PC-3 (cell line): ENCODE measurements at places on chromosomes 7 and 10.

DNA sequence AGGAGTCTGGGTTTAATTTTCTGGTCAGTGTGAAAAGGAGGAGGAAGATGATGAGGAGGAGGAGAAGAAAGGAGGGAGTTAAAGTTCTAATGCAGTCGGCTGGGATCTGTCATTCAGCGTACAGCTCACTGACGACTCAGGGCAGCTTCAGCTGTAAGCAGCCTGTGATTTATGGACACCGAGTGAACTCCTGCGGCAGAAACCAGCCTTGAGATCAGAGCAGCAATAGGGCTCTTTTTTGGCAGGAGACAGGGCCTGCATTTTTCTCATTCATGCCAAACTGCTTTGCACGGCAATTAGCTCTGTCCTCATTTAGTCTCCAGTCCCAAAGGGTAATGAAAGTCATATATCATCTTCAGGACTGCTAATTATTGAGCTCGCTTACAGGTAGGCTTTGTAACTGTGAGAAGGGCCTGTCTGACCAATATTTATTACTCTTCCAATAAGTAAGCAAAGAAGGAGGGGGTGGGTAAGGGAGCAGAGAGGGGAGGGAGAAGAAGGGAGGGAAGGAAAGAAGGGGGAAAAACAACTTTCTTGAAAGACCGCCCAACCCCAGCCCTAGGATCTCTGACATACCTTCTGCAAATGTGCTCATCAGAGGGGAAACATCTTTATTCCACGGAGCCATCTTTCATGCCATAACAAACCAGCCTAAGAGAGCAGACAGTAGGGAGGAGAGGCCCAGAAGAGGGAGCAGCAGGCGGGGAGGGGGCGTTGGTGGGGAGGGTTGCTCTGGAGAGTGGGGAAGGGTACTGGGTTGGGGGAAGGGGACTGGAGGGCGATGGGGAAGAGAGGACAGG, 48.1 kb upstream of the COMTD1 start:
- no peak for DNase-seq

GRCh38 chr7:107079212-107079940, 34.9 kb downstream of the PRKAR2B start:
- DNase-seq: no peak

DNA sequence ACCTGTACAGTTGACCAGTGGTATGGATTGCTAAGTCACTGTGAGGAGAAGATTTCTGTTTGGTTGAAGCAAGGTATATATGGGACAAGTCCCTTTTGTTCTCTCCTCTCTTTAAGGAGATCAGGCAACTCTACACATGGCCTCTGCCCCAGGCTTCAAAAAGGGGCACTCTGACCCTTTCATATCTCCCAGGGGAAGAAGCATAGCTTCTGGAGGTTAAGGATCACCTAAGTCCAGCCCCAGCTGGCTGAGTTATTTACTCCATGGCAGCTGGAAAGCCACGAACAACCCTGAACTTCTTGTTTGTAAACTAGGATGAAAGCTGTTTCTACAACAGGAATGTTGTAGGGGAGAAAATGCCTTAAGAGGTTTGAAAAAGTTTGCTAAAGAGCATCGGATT, 129.2 kb upstream of the FEZF1 start:
- DNase-seq: no peak

DNA sequence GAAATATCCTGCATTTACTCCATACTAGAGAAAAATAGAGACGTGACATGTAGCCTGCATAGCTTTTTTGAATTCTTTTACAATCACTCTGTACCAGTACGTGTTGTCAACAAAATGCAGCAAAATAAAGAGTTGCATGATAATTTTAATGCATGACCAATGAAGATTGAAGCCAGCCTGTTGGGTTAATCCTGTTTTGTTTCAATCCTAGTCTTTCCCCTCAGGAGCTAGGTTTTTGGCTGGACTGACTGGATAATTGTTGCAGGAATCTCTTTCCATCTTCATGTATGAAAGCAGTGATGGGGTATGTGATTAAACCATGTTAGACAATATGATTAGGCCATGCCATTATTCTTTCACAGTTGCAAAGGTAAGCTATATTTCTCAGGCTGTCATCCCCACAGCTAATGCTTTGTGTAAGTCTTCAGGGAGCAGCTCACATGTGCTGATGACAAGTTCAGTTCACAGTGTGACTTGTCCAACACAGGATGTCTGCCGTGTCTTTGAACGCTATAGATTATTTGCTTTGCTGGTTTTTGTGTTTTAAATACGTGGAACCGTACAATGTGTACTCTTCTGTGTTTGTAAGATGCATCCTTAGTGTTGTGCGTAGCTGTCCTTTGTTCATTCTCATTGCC, 24.4 kb downstream of the PAPSS2 start:
- DNase-seq: no peak

DNA sequence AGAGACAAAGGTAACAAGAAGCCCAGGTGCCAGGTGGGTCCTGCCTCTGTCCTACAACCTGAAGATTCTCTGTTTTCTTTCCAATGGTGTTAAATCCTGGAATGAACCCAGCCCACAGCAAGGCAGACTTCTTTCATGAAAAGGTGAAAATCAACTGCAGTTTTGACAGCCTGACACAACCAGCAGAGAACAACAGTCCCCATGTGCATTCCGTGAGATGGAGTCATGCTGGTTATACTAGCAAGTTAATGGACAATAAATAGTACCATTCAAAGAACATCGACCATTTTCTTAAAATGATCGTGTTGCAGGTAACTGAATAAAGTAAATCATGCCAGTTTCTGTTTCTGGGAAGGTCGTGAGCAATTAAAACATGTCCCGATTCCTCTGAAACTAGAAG, 131.5 kb downstream of the SFMBT2 start:
- DNase-seq: no peak

DNA sequence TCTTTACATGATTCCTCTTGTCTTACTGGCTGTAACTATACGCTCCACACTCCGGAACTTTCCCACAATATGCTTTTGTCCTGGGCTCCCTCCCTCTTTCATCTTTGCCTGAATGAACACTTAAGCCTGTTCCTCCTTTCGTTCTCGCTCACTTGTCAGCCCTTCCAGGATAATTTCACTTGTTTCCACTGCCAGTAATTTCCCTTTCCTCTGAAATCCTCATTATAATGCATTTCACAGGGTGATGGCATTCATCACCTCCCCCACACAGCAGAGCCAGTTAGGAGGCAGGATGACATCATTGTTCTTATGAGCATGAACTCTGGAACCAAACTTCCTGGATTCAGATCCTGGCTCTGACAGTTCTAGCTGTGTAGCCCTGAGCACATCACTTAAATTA, 372.6 kb downstream of the GPR158 start:
- no peak for DNase-seq

- DNase-seq: peak; percentile 9
Observed at GRCh38 chr10:132577350-132578003, 39.9 kb downstream of the INPP5A start.

GRCh38 chr10:86937502-86938154, 19.8 kb downstream of the MMRN2 start:
- DNase-seq: no peak

DNA sequence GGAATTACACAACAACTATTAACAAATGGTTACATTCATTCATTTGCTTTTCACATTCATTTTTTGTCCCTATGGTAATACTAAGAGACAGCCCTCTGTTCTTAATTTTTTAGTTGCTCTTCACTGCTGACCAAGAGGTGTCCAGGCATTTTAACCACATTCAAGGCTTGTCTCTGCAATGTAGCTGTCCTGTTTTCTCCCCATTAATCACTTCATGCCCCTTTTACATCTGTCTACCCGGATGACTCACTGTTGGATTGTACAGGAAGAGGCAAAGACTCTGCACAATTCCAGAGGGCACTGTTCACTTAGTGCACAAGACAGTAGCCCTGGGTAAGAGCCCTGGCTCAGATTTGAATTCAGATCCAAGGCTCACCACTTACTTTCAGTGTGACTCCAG, 168.5 kb downstream of the NOC3L start:
- DNase-seq: peak; percentile 35

DNA sequence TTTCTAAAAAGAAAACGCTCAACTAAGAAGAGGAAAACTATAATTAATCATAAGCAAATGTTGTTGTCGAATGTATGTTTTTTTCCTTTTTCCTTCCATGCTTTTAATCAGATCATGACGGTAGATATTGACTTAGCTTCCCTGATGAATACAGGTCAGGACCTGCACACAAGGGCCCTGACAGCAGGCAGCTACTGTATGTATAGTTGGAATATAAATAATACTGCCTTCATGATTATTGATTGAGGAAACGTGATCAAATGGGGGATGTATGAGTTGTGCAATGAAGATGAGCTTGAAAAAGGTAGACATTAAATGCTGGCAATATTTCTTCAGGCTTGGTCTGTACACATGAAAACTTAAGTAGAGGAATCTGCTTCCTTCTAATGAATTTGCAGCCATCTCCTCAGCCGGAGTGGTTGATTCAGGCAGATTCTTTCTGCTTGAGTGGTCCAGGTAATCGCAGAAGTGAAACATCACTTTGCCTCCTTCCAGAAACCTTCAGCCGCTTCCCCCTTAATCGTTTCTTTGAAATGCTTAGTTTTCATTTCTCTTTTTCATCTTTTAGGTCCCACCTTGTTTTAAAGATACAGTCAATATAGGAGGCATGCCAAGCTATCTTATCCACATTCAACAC, 656.5 kb downstream of the SDK1 start:
- no peak for DNase-seq

- DNase-seq: peak; percentile 92
Observed at GRCh38 chr10:63217120-63217605, 84.0 kb downstream of the NRBF2 start.

DNA sequence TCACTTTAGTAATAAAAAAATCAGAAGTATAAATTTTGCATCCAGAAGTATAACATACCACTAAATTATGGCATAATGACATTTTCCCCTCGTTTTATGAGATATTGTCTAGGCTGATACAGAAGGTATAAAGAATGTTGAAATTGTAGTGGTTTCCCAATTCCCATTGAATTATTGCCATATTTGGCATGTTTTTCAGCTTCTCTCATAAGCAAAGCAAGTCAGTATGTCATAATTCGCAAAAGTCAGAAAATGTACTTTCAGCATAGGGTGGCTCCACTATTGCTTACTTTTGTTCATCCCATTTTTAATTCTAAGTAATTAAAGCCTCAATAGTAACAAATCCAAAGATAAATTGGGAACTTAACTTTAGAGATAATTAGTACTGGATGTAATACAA, 19.7 kb upstream of the PTPRZ1 start:
- no peak for DNase-seq

GRCh38 chr7:45598886-45599520, 24.8 kb downstream of the ADCY1 start:
- DNase-seq: no peak

DNA sequence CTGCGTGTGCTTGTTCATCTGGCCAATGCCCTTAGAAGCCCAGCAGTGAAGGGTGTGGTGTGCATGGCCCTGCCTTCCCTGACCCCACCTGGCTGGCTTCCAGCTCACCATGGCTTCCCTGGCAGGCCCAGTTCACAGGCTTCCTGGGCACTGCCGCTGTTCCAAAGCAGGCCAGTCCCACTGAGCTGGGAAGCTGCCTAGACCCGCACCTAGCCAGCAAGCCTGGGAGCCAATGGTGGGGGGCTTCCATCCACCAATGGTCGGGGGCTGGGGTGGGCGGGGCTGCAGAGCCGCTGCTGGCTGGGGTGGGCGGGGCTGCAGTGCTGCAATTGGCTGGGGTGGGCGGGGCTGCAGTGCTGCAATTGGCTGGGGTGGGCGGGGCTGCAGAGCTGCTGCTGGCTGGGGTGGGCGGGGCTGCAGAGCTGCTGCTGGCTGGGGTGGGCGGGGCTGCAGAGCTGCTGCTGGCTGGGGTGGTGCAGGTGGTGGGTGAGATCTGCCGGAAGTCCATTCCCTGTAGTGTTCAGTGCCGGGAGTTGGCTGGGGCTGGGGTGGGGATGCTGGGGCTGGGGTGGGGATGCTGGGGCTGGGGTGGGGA, 12.4 kb downstream of the CALY start:
- peak; percentile 36 for DNase-seq

DNA sequence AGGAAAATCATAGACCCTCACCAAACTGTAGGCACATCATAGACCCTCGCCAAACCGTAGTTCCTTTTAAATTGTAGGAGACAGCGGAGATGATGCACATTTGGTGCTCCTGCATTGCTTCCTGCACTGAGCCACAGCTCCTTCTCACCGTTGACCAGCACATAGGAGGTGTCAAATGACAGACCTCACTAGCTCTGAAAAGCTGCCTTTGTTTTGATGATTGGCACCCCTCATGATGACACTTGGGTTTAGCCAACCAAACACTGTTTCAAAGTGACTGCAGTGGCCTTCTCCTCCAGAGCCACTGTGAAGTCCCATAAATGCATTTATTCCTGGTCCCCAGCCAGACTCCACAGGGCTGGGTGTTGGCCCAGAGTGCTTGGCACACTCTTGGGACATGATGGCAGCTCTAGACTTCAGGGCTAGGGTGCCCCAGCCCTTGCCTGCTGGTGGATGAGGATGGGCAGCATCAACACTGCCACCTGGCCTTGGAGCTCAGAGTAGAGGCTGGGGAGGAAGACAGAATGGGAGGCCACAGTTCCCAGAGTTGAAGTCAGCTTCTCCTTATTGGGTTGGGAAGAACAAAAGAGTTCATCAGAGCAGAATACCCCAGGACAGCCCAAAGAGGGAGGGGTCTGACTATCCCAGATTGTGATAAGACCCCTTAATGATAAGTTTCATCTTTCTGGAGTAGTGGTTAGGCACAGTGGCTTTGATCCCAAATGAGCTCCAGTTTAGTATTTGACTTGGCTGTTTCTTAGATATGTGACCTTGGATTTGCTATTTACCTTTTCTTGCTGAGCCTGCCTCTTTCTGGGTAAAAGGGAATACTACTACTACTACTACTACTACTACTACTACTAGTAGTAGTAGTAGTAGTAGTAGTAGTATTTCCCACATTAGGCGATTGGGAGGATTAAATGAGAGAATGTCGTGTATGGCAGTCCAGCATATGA, 75.3 kb downstream of the MTPN start:
- no peak for DNase-seq

- no peak for DNase-seq
Observed at GRCh38 chr7:7972922-7973594, 4.5 kb downstream of the GLCCI1 start.

GRCh38 chr7:69334701-69335100, 263.6 kb upstream of the AUTS2 start:
- DNase-seq: no peak

- DNase-seq: no peak
Observed at GRCh38 chr10:52410916-52411315, 96.8 kb downstream of the DKK1 start.

DNA sequence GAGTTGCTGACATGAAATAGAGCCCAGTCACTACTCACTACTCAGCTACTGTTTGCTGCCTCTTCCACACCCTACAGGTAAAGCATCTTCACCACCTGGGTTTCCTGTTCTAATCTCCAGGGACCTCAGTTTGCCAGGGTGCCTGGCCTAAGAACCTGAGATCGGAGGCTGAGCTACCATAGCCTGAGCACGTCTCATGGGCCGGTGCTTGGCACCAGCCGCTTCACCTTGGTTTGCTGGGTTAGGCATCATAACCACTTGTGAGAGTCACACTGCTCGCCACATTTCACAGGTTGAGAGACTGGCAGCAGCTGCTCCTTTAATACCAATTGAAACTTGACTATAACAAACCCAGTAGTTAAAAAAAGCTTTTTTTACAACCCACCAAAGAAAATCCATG, 75.1 kb downstream of the EMX2 start:
- no peak for DNase-seq
